ENCODE measurements at places on chromosomes 6 and 20.

GRCh38 chr20:48642105-48642880 lies 185.5 kb downstream of the PREX1 start:
- no peak for DNase-seq

DNA sequence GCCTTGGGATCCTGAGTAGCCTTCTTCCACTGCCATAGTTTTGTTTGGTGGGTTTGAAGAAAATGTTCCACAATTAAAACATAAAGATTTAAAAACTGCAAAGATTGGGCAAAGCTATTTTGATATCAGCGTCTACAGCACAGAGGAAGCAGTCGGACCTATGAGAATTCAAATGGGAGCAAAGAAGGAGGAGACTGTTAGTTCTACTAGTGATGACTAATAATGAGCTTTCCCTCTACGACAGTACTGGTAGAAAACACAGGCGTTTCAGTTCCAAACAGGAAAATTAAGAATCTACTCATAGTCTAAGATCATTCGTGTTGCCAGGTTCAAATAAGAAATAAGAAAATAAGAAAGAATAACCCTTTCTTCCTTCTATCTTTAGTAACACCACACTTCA lies 121.2 kb downstream of the INSM1 start:
- no peak for DNase-seq

GRCh38 chr6:32216998-32217397 lies 6.9 kb downstream of the NOTCH4 start:
- no peak for DNase-seq

DNA sequence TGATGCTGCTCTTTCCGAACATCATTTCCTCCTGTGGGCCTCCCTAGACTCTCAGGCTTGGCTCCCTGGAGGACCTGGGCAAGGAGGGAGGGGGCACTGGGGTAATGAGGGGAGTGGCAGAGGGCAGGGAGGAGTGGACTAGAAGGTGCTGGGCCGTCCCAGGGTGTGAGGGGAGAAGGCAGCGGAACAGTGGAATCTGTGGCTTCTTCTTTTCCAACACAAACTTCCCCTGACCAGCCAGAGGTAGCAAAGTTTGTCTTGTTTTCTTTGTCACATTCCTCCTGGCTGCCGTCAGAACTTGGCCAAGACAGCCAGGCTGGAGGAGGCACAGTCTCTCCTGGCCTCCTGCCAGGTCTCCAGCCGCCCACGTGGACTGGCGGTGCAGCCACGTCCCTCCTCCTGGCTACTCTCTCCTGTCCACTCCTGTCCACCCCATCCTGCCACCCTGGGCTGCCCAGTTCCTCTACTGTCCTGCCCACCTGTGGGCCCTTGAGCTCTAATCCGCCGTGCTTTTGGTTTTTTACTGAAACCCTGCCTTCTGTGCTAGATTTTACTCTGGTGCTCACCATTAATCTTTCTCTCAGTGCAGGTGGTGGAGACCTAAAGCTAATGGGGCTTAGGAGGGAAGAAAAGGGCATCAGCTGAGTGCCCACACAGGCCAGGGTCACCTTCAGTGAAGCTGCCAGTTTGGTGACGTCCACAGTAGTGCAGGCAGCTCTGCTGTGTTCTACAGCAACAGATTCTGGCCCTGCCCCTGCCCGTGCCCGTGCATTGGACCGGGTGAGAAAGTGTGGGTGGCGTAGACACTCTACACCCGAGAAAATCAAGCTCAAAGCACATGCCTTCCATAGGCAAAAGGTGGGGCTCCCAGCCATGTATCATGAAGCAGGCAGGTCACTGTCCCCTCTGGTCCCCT lies 2.8 kb upstream of the CDSN start:
- no peak for DNase-seq

GRCh38 chr20:49338061-49338460 lies 60.2 kb upstream of the ZNFX1 start:
- no peak for DNase-seq

- DNase-seq: no peak
These were observed 215.4 kb upstream of the DEFB112 start for GRCh38 chr6:50264995-50265571.

Data from common myeloid progenitor, CD34-positive (primary cell).